ENCODE measurements at places on chromosomes 6 and 20.

DNA sequence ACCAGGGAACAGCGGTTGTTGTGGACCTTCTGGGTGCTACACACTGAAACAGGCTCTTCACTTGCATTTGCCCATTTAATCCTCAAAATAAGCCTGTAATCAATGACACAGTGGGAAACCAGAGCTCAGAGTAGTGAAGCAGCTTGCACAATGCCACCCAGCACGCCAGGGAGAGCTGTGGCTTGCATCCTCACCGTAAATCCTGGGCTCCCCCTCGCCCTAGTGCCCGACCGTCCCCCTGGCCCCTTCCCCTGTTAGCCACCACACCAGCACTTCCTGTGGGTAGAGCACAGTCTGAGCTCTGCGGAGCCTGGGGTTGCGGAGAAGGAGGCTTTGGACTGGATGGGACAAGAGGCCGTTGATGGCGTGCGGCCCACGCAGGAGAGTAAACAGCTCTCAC is 14.5 kb downstream of the VSTM2L start:
- no peak for DNase-seq

GRCh38 chr6:107331409-107332386 is 127.7 kb downstream of the PDSS2 start:
- no peak for DNase-seq

DNA sequence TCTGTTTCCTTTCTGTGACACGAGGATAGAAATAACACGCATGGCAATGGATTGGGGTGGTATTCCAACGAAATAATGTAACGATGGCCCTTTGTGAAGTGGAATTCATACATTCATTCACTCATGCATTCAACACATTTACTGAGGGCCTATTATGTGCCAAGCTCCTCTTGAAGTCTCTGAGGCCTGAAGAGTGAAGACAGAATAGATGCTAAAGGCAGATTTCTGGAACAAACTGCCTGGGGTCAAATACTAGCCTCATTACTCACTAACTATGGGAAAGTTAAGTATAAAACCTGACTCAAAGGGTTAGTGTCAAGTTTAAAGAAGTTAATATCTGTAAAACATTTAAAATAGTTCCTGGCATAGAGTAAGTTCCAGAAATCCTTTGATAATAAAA is 279.6 kb upstream of the SULF2 start:
- DNase-seq: no peak

DNA sequence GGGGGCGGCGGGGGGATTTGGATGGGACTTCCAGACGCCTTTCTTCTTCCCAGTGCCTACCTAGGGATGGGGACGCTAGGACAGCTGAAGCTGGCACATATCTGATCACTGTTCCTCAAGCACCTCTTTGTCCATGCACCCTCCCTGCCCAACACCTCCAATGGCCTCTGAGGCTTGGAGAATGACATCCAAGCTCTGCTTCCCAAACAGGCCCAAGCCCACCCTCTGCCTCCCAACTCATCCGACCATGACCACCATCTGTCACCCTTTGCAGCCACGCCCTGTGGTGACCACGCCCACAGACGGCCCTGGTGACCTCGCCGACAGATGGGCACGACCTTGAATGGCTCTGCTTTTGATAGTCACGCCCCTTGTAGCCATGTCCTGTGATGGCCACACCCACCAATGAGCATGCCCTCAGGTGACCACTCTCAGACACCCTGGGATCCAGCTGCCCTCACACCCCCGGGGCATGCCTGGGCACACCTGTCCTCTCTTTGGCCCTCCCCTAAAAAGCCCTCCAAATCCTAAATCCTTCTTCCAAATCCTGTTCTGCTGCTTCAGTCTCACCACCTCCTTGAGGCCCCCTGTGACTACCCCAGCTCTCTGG is 51.0 kb downstream of the SSR1 start:
- no peak for DNase-seq

- DNase-seq: no peak
These were observed 56.1 kb downstream of the TXLNB start for GRCh38 chr6:139235661-139236060.

DNA sequence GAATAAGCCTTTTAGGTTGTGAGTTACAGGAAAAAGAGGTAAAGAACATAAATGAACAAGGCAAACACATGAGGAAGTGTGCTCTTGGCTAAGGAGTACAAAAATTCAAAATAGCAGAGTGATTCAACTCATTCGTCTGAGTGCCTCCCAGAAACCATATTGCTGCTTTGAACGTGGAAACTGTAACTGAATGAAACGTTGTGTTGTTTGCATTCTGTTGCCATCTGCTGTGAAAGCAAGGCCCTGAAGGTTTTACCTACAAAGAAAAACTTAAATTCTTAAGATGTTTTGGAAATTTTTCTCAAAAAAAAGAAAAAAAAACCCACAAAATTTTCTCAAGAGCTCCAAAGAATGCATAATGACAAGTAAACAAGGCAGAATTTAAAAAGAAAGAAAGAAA is 375.4 kb upstream of the HS3ST5 start:
- DNase-seq: no peak

- DNase-seq: no peak
These were observed 13.3 kb upstream of the TCFL5 start for GRCh38 chr20:62874964-62875344.

GRCh38 chr6:134034478-134034877 is 17.9 kb downstream of the SLC2A12 start:
- DNase-seq: no peak

DNA sequence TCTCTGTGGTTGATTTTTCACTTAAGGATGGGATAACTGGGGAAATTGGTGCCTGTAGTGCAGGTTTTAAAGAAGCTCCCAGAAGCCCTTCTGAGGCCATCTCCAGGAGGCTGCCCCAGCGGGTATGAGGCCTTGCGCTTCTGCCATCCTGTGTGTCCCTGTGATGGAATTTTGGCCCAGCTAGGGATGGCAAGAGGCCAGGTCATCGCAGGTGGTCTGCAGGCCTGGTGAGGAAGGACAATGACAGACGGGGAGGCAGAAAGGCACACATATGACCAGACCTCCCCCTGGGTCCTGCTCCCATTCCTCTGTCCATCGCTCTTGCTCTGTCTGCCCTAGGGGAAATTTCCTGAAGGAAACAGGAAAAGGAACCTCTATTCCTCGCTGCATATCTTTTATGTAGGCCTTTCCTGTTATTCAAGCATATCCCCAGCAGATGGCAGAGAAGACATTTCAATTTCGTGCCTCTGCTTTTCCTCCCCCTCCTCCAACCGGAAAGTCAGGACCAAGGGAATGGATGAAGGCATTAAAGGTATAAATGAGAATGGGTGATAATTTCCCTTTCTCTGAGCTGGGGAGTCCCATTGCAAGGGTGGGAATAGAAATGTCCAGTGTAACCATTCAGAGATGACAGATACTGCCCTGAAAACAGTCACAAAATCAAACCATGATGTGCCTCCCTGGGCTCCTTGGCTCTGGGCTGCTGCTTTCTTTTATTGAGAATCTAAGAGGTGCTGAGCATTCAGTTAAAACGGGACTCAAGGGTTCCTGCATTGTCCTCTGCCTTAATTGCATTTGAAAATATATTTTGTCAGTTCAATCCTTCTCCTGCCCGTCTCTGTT is 17.6 kb upstream of the HLA-F start:
- DNase-seq: peak; percentile 16
